ENCODE measurements at places on chromosomes 13 and 19.

GRCh38 chr13:83065108-83065507 lies 817.2 kb downstream of the SLITRK1 start:
- peak; percentile 18 for DNase-seq

- no peak for DNase-seq
Observed at GRCh38 chr13:49421391-49421790, 22.5 kb downstream of the CAB39L start.

DNA sequence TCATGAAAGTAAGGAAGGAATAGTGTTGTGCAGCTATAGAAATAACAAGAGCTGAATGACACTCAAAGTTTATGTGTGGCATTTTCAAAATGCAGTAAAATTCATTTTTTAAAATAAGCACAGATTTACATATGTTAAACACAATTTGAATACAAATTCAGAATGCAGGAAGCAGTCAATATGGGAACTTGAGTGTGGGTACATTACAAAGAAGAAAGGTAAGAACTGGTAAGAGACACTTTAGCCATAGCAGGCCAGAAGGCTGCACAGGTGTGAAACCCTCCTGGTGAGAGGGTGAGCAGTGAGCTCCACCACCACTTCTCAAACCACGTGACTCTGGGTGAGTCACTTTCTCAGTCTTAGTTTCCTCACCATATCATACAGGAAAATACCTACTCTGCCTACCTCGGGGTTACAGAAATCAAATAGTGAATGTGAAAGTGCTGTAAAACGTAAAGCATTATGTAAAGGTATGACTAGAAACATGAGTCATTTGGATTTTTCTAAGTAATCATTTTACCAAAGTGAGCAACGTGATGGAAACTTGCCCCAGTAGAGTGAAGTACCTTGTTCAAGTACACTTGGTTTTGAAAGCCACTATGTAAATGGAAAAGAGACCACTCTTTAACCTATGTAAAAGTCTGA lies 40.5 kb downstream of the USP12 start:
- DNase-seq: no peak

- no peak for DNase-seq
Observed at GRCh38 chr13:45352031-45352430, 11.0 kb upstream of the TPT1 start.

GRCh38 chr19:34275705-34276104 lies 21.4 kb downstream of the GARRE1 start:
- no peak for DNase-seq

GRCh38 chr19:5023128-5023571 lies 54.2 kb downstream of the KDM4B start:
- DNase-seq: peak; percentile 43

- peak; percentile 97 for DNase-seq
Observed at GRCh38 chr19:50969413-50969760, at the start of gene KLK6. TSS of gene KLK6 (minus strand) at chr19:50969591. CDS start at chr19:50968104, 1,487 bp downstream.

DNA sequence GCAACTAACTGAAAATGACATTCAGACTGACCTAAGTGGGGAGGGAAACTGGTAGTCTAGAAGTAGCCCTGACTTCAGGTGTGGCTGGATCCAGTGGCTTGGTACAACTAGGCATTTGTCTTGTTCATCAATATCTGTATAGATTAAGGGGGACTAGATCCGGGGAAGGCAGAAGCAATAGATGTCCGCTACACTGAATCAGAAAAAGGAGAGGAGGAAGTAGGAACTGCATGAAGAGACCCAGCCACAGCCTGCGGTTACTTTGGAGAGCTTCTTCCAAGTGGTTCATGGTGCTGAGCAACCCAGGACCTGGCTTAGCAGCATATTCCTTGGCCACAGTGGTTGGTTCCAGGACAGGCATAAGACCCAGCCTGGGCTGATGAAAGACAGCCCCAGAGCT lies 9.9 kb upstream of the PRODH2 start:
- no peak for DNase-seq

- DNase-seq: no peak
Observed at GRCh38 chr13:30413842-30414241, 8.5 kb upstream of the UBE2L5 start.

- DNase-seq: peak; percentile 24
Observed at GRCh38 chr19:30799865-30800755, 427.9 kb downstream of the ZNF536 start.

- no peak for DNase-seq
Observed at GRCh38 chr19:29630655-29631054, 24.6 kb downstream of the POP4 start.

GRCh38 chr13:34162544-34162933 lies 344.6 kb downstream of the RFC3 start:
- no peak for DNase-seq

- DNase-seq: no peak
Observed at GRCh38 chr19:47456721-47457474, 14.8 kb downstream of the SLC8A2 start.

DNA sequence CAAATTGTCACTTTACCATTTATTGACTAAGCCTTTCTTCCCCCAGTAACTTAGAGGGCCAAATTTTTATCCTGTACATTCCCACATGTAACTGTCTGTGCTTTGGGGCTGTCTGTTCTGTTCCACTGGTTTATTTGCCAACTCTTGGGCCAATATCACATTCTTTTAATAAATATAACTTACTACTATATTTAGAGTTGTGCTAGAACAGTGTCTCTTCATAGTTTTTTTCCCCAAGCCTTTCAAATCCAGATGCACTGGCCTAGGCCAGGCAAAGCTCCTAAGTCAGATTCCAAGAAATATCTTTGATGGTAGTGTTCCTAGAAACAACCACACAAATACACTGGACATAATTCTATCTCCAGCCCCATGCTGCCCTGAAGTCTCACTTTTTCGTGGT lies 16.0 kb upstream of the CEBPG start:
- DNase-seq: no peak

DNA sequence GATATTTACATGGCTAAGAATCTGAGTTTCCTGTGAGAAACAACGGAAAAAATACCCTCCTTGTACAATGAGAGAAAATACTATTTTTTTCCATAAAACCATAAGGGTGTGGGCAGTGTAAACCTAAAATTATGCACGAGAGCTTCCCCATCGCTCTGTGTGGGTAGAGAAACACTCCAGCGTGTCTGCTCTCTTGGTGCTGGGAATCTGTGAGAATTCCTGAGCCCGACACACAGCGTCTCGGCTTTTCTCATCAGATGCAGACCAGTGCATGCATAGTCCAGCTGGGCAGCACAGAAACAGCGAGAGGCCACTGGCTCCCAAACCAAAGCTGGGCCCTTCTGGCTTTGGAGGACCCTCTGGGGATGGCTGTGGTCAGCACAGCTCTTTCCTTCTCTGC lies 12.0 kb downstream of the PLPP2 start:
- DNase-seq: no peak

DNA sequence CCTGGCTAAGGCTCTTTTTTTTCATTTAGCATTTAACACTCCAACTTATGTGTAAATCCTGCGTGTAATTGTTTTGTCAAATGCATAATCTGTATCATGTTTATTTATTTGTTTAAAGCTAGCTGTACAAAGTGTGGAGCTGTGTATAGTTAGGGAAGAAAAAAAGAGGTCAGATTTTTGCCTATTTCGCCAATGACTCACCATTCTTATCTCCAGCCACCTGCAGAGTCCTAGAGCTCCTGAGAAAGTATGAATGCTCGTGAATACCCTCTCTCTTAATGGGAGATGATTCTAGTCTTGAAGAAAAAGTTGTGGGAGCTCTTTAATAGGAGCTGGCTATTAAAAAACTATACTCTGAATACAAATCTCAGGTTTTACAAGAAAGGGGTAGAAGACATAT lies 778.8 kb upstream of the SLITRK5 start:
- no peak for DNase-seq

DNA sequence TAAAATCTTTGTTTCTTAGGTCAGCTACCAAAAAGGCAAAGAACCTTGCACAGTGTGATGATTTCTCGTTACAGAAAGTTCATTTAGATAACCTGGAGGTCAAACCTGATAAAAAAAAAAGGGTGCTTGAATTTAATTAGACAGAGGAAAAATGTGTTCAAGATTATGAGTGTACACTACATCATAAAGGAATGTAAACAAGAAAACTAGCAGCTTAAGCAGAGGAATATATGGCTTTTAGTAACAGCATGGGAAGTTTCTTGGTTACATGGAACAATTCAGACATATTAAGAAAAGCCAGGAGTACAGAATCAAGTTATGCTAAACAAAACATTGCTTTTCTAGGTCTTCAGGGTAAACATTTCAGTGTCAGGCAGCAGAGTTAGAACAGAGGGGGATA lies 32.9 kb downstream of the ING1 start:
- DNase-seq: no peak

DNA sequence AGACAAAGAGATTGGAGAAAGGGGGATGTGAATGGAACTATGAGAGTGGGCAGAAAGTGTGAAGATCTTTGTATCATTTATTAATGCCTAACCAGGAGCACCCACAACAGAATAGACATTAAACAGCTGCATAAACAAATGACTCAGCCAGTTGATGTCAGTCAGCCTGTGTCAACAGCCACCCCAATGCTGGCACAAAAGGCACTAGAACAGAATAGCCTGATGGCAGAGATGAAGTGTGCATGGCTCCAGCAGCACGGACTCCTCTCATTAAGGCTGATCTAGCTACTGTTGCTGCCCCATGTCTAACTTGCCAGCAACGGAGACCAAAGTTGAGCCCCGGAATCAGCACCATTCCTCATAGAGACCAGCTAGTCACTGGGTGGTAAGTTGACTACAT lies 7.8 kb downstream of the CPB2 start:
- peak; percentile 86 for DNase-seq

DNA sequence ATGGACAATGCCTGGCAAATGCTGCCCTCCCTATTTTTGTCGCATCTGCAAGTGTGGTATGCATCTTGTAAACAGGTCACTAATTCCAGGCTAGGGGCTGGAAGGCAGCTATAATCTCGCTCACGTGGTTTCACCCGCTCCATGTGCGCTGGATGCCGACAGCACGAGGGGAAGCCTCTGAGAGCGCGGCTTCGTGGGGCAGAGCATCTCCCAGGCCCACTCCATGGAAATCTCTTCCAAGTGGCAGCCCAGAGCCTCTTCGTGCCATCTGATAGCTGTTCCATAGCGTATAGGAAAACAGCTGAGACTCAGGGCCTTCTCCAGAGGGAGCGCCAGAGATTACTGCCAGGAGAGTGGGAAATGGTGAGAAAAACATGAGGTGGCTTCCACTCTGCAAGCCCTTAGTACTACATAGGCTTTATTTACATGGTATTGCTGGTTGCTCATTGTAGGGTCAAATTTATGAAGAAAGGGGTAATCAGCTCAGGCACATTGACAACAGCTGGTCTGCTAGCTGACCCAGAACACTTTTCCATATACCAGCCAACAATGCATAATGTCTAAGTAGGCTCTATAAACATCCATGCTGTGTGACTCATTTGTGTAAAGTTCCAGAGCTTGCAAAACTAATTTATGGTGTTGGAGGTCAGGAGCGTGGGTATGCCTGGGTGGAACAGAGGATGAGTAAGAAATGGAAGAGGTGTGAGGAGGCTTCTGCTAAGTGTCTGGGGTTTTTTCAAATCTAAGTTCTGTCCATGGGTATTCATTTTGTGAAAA lies 165.2 kb downstream of the SHISA2 start:
- DNase-seq: no peak

DNA sequence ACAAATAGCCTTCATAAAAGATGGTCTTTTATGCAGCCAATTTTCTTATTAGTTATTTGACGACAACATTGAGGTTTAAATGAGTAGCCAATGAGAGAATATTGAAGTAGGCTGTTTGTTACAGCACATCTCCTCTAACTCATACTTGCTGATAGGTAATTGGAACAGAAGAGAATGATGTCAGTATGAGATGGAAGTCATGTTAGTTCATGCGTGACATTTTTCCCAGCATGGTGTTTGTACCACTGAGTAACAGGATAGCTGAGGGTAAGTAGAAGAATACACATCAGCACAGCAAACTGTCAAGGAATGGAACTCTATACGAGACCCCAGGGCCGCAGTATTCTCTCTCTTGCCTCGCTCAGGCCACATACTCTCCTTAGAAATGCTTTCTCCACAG lies 37.2 kb downstream of the COL4A2 start:
- DNase-seq: no peak

DNA sequence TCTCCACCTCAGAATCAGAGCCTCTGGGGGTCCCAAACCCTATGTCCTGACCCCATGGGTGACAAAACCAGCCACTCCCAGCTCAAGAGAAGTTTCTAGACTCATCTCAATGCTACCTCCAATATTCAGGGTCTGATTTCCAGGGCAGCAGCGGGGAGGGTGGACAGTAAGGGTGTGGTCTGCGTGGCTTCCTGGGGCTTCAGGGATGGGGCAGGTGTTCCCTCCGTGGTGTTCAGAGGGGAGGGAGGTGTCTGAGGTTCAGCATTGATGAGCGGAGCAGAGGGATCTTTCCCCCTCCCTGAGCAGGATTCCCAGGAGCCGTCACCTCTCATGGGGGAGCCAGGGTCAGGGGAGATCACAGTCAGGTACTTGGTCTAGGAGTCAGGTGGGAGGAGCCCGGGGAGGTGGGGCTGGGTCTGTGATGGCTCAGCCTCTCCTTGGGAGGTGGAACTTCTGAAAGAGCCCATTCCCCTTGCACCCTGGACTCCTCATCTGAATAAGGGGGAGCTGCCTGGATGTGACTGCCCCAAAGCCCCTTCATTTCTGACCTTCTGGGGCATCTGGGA lies 2.9 kb downstream of the LILRA2 start:
- DNase-seq: no peak

DNA sequence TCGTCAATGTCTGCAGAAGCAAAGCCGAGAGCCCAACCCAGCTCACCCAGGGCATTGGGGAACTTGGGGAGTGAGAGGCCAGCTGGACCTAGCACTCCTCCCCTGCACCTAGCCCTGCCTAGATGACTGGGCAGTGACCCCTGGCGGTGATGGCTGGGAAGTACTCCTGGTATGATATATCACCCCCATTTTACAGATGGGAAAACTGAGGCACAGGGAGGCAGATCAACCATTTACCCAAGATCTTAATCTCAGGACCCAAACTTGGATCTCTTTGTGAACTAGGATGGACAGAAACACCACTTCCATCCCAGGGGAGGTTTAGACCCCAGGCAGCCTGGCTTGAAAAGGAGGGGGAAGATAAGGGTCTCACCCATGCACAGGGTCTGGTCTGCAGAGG lies 43.5 kb downstream of the CCL25 start:
- DNase-seq: no peak

GRCh38 chr13:73215823-73216222 lies 157.0 kb downstream of the KLF5 start:
- no peak for DNase-seq

Data from globus pallidus (tissue), 1 donor.